SIG-M5 (cell line): ENCODE measurements at places on chromosomes 13 and 19.

DNA sequence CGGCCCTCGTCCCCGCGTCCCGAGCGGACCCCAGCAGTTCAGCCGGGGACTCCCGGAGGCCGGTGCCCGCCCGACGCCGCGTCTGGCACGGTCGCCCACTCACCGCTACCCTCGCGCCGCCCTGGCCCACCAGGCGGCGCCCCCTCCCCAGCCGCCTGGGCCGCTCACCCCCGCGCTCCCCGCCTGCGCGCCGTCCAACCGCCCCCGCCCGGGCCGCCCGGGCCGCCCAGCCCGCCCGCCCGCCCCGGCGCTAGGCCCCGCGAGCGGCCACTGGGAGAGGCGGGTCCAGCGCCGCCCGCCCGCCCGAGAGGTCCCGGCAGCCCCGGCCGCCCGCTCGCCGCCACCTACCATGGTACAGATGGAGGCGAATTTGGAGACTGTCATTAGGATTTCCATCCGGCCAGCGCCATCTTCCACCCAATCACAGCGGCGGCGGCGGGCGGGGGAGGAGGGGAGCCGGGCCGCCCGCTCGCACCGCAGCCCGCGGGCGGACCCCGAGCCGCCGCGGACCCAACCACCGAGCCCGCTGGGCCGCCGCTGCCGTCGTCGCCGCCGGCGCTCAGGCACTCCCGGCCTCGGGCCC lies at the start of gene USP12:
Gene USP12, minus strand, starts transcription at position 568 of the 583 bp plus-strand sequence. Its CDS starts 172 bp downstream, at position 396.
- DNase-seq = no peak

- DNase-seq = no peak
These were observed 790 bp downstream of the TPM4 start for GRCh38 chr19:16076958-16077611.

DNA sequence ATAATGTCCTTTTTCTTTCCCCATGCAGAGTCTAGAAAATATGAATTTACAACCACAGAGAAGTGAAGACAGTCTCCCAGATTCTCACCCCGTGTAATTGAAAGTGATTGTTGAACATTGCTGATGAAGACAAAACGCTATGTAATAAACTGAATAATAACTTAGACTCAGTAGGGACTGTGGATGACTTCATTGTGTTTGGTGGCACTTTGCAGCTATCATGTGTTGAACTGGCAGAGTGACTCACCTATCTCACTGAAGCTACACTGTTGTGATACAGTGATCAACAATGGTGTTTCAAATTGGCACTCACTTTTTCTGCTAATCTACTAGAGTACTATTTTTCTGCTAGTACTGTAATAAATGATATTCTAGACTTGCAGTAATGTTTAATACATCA lies 261.3 kb downstream of the DACH1 start:
- DNase-seq = no peak

DNA sequence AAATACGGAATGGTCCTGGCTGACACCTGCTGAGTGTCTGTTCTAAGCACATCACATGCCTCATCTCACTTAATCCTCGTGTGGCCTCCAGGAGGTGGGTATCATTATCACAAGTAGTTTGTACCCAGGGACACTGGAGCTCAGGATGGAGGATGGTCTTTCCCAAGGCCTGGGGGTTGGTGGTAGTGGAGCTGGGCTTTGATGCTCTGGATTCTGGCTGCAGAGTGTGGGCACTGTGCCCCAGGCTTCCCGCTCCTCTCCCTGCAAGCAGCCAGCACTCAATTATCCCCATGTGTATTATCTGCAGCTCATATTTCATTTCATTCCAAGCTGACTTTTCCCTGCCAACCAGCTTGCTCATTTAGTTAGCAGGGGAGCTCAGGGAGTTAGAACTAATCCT lies 52.1 kb downstream of the SIAH3 start:
- no peak for DNase-seq

DNA sequence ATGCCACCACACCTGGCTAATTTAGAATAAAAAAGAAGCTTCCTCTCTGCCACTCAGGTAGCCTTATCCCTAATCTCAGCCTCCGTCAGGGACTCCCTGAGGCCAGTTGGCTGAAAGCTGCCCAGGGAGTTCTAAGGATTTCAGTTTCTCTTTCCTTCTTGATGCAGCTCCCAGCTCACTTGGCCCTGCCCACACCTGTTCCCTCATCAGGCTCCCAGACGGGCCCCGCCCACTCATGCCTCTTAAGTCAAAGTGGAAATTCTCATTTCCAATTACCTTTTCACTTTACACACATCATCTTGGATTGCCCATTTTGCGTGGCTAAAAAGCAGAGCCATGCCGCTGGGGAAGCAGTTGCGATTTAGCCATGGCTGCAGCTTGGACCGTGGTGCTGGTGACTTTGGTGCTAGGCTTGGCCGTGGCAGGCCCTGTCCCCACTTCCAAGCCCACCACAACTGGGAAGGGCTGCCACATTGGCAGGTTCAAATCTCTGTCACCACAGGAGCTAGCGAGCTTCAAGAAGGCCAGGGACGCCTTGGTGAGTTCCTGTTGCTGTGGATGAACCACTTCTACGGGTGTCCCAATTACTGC lies at the start of gene IFNL1:
Gene IFNL1, plus strand, starts transcription at position 353 of the 591 bp plus-strand sequence. Its CDS starts 15 bp downstream, at position 368.
- DNase-seq = no peak

DNA sequence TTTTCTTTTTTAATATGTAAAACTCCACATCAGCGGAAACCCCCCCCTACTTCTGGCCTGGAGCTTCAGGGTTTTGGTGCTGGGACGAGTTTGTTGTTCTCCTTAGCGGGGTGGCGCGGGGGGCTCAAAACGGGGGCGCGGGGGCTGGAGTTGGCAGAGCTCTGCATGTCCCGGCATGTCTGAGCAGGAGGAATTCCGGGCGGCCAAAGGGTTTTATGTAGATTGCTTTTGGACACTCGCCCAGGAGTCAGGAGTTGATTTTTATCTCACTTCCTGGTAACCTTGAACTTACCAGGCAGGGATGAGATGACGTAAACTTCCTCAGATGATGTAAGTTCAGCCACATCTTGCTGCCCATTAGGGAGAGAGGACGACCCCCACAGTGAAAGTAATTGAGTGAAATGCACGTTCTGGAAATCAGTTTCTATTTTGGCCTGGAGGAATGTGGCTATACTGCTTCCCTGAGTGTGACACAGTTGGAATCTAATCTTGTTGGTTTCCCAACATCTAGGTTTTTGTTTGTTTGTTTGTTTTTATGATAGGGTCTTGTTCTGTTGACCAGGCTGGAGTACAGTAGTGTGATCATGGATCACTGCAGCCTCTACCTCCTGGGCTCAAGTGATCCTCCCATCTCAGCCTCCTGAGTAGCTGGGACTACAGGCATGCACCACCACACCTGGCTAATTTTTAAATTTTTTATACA lies 21.0 kb upstream of the GDF15 start:
- DNase-seq = no peak

GRCh38 chr13:74443631-74444030 lies 309.4 kb upstream of the KLF12 start:
- no peak for DNase-seq

GRCh38 chr19:38170334-38170733 lies 53.7 kb downstream of the DPF1 start:
- no peak for DNase-seq

DNA sequence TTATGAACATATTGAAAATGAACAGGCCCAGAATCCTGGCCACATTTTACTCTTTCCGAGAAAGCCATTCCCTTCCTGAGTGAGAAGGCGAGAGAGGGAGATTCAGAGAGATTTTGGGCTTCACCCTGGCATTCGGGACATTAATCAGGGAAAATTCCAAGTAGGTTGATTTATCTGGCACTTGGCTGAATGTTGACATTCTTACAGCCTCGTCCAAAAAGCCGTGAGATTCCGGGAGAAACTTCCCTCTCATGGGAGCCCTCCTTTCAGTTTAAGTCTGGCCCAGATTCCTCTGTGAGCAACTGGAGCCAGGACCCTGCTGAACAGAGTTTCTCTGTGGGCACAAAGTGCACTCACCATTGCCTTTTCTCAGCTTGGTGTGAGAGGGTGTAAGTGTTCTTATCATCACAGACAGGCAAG lies 129.2 kb upstream of the PEG3 start:
- no peak for DNase-seq
